NCI-H2081 treated with DMSO at 0.1 percent for 48 hours (cell line): ENCODE measurements at places on chromosomes 2 and 18.

DNA sequence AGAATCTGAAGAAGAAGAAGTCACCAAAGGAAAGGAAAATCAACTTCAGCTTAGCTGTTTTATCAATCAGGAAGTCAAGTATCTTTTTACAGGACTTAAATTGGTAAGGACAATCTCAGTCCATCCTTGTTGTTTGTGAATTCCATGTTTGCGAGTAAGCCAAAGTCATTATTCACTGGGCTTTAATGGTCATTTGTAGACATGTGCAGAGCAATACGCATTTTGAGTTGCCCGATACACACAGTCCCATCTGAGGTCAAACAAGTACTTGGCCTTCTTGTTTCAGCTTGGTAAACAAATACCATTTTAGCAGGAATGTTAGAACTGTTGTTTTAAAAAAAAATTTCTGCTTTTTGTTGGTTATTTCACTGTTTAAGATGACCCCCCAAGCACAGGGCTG is 40.9 kb downstream of the USP14 start:
- DNase-seq: no peak

GRCh38 chr2:65062843-65063825 is 6.9 kb downstream of the CEP68 start:
- DNase-seq: no peak

GRCh38 chr2:48227617-48228344 is 302.2 kb upstream of the STON1 start:
- no peak for DNase-seq

GRCh38 chr2:101197215-101197745 is 46.1 kb upstream of the TBC1D8 start:
- no peak for DNase-seq

DNA sequence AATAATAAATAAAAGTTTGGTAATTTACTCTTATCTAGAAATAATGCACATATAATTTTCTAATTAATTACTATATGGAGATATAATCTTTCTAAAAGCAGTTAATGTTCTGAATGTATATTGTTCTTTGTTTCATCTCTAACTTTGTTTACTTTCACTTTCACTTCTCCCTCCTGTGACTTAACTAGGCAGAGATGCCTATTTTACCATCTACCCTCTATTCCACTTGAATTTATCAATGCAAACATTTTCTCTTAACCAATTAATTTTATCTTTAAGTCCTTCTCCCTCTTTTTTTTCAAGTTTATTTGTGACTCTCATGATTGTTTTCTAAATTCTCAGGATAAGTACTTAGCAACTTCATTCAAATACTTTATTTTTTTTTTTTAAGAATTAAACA is 55.1 kb upstream of the IL1RL1 start:
- DNase-seq: no peak

DNA sequence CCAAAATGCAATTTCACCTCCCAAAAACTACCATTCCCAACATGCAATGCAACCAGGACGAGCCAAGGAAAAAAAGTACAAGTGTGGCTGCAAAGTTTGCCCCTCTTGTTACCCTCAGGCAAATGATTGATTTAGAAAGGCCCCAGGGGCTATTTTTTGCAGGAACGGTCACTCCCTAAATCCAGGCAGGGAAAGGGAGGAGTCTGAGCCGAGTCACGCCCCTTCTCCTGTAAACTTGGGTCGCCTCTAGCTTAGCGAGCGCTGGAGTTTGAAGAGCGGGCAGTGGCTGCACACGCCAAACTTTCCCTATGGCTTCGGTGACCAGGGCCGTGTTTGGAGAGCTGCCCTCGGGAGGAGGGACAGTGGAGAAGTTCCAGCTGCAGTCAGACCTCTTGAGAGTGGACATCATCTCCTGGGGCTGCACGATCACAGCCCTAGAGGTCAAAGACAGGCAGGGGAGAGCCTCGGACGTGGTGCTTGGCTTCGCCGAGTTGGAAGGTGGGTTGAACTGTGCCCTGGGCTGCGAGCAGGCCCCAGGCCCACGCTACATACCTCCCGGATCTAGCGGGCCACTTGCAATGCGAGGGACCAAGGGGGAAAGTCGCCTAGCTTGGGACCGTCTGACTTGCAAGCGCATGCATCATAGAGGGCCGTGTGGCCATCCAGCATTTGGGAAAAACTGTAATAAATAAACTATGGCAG is at the start of gene GALM:
Gene GALM, plus strand, starts transcription at position 261 of the 702 bp plus-strand sequence. Its CDS starts 48 bp downstream, at position 309.
- DNase-seq: no peak

DNA sequence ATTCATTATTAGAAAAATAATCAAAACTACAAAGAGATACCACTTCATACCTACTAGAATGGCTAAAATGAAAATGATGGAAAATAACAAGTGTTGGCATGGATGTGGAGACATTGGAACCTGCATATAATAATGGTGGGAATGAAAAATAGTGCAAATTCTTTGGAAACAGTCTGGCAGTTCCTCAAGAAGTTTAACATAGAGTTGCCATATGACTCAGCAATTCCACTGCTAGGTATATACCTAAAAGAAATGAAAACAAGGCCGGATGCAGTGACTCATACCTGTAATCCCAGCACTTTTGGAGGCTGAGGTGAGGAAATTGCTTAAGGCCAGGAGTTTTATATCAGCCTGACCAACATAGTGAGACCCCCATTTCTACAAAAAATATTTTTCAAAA is 41.6 kb upstream of the ACYP2 start:
- no peak for DNase-seq

DNA sequence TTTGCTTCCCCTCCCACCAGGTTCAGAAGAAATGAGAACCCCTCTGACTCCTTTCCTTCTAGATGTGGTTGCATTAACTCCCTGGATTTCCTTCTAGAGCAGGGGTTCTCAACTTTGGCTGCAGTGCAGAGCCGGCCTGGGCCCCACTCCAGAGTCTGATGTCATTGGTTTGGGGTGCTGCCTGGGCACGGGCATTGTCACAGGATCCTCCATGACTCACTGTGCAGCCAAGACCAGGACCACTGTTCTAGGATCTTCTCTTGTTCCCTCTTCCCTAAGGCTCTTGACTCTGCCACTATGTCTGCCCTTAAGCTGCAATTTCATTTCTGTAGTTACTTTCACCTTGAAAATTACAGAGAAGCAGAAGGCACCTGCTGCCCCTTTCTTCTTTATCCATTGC is 31.8 kb downstream of the TBC1D8 start:
- DNase-seq: no peak

DNA sequence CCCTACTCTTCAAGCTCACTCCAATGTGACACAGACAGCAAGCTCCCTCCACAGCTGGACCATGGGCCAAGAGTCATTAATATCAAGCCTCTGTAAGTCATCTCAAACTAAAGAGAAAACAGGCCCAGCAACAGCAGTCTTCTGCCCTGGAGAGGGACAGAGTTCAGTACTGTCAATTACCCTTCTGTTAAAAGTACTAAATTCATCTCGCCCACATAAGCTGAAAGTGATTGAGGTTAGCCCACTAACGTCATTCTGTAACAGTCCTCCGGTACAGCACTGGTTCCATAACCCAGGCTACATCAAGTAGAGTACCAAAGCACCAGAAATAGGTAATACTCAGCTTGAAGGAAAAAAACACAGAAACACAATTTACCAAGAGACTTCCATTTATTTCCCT is 25.9 kb downstream of the THADA start:
- no peak for DNase-seq

DNA sequence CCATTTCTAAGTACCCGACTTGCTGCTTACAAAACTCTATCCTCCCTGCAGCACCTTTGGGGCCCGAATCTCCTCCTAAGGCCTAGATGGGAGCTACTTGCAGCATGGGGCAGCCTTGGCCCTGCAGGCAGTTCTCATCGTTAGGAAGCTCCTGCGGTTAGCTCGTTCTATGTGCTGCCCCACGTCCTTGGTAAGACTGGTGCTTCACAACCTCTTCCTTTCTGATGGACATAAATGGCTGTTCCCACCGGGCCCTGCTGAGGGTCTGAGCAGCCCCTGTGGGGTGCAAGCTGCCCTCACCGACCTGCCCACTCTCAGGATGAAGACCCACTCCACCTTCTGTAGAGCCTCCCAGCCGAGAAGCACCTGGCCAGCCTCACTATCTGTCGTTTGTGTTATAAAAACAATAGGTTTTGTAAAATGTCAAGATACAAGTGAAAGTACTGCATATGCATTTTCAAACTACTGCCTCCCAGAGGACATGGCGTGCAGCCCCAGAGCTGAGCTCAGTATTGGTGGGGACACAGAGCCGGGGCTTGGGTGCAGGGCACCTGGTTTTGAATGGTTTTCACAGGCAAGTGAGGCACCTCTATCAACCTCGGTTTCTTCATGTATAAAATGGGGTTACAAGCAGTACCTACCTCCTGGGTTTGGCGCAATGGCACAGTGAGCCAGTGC is 19.4 kb downstream of the OTOF start:
- DNase-seq: no peak

- DNase-seq: no peak
Observed at GRCh38 chr2:195488567-195488966, 168.5 kb upstream of the SLC39A10 start.

GRCh38 chr2:134365356-134365755 is 111.5 kb downstream of the MGAT5 start:
- no peak for DNase-seq

GRCh38 chr2:152367547-152368390 is 32.8 kb downstream of the FMNL2 start:
- no peak for DNase-seq

- no peak for DNase-seq
Observed at GRCh38 chr2:109193807-109194619, 65.0 kb downstream of the SH3RF3 start.

DNA sequence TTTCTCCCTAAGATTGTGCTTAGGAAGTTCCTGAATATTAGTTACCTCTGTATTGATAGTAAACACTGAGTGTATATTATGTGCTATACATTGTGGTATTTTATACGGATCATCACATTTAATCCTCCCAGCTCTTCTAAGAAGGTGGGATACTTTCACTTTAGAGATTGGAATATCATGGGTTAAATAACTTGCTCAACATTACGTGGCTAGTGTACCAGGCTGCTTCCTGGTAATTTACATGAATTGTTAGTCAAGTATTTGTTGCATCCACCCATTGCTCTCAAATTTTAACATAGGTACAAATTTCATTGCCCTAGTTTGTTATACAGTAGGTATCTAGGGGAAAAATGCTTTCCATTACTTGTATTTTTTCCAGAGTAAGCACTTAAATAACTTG is 21.4 kb downstream of the FAM98A start:
- DNase-seq: no peak

- no peak for DNase-seq
Observed at GRCh38 chr2:70160545-70160944, 30.3 kb downstream of the C2orf42 start.
